Fibroblast of mammary gland (primary cell): ENCODE measurements at places on chromosomes 13 and 19.

DNA sequence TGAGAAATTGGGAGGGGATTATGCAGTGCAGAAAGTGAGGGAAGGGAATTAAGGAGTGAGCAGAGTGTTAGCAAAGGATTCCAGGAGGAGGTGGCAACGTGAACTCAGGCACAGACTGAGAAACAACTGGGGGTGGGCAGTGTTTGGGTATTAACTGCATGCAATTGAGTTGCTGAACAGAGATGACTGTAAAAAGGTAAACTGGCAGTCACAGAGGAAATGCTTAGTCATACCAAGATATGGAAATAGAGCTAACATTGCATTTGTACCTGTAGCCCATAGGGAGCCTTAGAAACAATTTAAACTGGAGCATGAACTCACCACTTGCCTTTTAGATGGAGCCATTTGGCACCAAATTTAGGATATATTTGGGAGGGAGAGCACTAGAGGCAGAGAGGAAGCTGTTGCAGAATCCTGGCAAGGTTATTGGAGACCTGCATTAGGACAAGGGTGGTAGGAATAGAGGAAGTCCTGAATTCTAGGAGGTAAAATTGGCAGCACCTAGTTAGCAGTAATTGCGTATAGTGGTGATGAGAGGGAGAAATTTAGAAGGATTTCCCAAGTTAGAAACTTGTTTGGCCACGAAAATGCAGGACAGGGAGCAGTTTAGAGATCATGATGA is 100.6 kb upstream of the FRY start:
- DNase-seq = no peak

- no peak for DNase-seq
Observed at GRCh38 chr13:112857914-112858490, 111.0 kb upstream of the MCF2L start.

DNA sequence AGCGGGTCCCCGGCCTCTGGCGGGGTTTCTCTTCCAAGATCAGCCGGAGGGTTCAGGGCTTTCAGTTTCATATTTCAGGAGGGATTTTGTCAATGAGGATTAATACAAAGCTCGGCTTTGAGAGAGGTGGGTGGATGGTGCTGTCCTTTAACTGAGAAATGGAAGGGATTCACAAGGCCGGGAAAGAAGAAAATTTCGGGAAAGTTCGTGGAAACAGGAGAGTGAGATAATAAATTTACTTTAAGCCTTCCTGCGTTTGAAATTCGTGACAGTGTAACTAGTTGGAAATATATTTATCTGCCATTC is 283 bp upstream of the PARP4 start:
- no peak for DNase-seq

- no peak for DNase-seq
Observed at GRCh38 chr19:5911366-5911765, 2.7 kb upstream of the CAPS start.

DNA sequence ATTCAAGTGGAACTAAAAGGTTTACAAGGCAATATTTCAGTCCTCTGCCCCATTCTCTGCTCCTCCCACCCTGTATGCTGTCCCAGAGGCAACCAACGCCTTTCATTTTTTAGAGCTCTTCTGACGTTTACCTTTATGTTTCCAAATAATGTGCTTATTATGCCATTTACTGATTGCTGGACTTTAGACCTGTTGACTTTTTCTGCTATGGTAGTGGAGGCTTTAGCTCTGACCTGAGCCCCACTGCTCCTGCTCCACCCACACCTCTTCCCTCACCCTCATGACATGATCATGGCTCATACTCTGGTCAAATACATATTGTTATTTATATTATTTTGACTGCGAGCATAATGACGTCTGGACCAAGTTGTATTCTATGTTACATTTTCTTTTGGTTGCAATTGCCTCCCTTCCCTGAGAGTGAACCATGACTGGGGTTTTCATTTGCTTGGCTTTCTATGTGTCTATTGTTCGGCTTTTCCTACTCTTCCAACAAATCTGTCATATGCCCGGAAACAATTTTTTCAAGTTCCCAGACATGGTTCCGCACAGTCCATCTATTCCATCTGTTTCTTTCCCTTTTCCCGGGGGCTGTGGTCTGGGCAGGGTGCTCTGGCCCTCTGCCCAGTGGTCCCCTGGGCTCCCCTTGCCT is 31.4 kb upstream of the GJB6 start:
- no peak for DNase-seq

GRCh38 chr13:109427148-109427547 is 359.2 kb downstream of the IRS2 start:
- DNase-seq = peak; percentile 70

- no peak for DNase-seq
Observed at GRCh38 chr19:41399525-41399924, 1.9 kb downstream of the BCKDHA start.

DNA sequence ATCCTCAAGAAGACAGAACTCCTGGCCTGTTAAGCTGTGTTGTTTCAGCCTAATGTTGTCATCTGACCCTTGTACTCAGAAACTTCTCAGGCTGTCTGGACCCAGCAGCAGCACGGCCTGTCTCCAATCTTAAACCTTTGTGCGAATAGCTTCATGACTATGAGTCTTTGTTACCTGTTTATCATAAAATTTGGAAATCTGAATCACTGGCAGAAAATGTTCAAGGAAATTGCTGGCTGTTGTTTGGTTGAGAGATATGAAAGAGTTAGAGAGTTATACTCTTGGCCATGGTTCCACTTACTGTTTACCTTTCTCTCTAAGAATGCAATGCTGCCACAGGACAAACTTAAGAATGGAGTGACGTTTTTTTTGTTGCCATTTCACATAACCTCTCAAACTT is 59.6 kb downstream of the EFNB2 start:
- no peak for DNase-seq

DNA sequence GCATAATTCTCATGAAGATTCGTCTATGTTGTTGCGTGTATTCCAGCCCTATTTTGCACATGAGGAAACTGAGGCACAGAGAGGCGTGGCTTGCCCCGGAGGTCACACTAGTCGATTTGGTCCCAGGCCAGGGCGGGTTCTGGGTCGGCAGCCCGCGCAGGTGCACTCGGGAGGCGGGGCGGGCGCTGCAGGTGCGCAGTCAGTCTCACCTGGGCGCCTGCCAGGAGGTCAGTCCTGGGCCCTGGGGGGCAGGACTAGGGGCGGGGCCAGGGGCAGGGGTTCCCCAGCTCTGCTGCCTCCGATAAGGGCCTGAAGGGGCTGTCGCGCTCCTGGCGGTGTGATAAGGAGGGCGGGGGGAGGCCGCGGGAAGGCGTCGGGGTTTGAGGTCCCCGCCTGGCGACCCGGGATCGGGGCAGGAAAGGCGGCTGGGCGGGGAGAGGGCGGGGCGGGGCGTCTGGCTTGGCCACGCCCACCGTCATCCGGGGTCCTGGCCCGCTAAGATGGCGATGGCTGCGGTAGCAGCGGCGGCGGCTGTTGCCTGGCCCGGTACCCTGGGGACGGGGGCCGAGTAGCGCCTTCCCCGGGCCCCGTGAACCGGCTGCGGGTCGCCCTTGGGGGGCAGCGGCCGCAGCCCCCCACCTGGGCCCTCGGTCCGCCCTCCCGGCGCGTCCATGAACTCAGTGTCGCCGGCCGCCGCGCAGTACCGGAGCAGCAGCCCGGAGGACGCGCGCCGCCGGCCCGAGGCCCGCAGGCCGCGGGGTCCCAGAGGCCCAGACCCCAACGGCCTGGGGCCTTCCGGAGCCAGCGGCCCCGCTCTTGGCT is at the start of gene ATG4D:
Gene ATG4D (plus strand): TSS at position 485 of the 822 bp plus-strand sequence. CDS start 187 bp downstream, at position 672.
- peak; percentile 51 for DNase-seq

GRCh38 chr13:42631181-42631580 is 57.2 kb downstream of the TNFSF11 start:
- DNase-seq = no peak

- DNase-seq = no peak
Observed at GRCh38 chr13:87677043-87677495, 5.9 kb downstream of the SLITRK5 start.
